ENCODE measurements at places on chromosomes 7 and 10.

DNA sequence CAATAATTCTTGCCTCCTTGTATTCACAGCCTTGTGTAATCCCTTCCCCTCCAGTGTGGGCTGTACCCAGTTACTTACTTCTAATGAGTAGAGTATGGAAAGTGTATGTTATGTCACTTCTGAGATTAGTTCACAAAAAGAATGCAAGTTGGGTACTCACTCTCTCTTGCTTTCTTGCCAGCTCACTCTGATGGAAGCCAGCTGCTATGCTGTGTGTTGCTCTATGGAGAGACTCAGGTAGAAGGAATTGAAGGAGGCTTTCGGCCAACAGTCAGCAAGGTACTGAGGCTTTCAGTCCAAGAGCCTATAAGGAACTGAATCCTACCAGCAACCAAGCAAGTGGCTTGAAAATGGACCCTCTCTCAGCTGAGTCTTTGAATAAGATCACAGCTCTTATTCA lies 9.7 kb upstream of the BICC1 start:
- DNase-seq, result no peak

- DNase-seq, result peak; percentile 9
These were observed 22.7 kb downstream of the FAM237B start for GRCh38 chr7:90298145-90299038.

GRCh38 chr7:138657854-138658386 lies 43.2 kb downstream of the SVOPL start:
- no peak for DNase-seq

- no peak for DNase-seq
These were observed 3.6 kb downstream of the YWHAG start for GRCh38 chr7:76354981-76355730.

- no peak for DNase-seq
These were observed 92.9 kb downstream of the SRPK2 start for GRCh38 chr7:105295596-105296352.

Data from CD4-positive, alpha-beta T cell treated with Interleukin-21 for 1 hour (primary cell).